ENCODE measurements at places on chromosomes 1 and 21.

- DNase-seq: no peak
Observed at GRCh38 chr1:37861151-37861550, 1.8 kb upstream of the MTF1 start.

- no peak for DNase-seq
Observed at GRCh38 chr1:190564117-190564516, 86.5 kb upstream of the BRINP3 start.

DNA sequence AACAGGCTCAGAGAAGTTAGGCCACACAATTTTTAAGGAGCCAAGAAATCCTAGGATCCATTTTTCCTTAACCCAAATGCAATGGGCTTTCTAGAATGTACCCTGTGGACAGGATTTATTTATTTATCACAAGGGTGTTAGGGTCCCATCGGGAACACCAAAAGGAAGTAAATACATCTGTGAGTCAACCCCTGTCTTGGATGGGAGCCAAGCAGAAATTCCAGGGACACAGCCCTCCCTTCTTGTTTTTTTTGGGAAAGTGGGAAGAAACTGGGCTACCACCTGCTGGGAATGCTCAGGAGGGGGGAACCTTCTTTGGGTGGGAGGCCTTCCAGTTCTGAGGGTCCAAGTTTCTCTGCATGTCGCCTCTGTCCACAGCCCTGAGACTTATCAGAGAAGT is 1.3 kb downstream of the CRNN start:
- DNase-seq: no peak

- DNase-seq: peak; percentile 3
Observed at GRCh38 chr1:17494114-17494729, 45.3 kb upstream of the ARHGEF10L start.

GRCh38 chr1:241869022-241869421 is 21.0 kb downstream of the EXO1 start:
- DNase-seq: no peak

DNA sequence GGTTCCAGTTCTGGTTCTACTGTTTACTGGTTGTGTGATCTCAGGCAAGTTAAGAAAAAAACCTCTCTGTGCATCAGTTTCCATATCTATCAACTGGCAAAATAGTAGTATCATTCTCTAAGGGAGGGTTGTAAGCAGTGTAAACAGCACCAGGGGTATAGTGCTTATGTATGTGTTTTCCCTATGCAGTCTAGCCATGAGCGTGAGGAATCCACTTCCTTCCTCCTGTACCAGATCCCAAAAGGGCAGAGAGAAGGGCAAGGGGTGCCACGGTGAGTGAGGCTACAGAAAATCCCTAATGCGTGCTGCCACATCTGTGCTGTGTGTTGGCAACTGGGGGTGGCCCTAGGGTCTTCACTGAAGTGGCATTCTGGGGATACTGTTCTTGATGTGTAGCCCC is 18.4 kb upstream of the RNF19B start:
- no peak for DNase-seq

DNA sequence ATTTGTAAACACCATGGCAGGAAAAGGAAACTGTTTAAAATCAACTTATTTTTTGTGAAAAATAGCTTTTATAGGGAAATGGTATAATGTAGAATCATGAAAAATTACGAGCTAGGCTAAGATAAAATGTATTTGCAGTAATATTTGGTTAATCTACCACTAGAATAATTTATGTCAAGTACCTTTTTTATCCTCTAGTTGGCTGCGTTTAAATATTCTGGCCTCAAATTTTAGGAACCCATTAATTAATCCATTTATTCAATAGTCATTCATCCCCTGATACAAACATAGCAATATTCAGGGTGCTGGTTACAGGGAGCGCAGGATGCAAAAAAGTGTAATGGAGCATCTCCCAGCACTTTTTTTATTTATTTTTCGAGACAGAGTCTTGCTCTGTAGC is 8.6 kb upstream of the IER5 start:
- no peak for DNase-seq
